HuH-7 (cell line): ENCODE measurements at places on chromosomes 2 and 18.

DNA sequence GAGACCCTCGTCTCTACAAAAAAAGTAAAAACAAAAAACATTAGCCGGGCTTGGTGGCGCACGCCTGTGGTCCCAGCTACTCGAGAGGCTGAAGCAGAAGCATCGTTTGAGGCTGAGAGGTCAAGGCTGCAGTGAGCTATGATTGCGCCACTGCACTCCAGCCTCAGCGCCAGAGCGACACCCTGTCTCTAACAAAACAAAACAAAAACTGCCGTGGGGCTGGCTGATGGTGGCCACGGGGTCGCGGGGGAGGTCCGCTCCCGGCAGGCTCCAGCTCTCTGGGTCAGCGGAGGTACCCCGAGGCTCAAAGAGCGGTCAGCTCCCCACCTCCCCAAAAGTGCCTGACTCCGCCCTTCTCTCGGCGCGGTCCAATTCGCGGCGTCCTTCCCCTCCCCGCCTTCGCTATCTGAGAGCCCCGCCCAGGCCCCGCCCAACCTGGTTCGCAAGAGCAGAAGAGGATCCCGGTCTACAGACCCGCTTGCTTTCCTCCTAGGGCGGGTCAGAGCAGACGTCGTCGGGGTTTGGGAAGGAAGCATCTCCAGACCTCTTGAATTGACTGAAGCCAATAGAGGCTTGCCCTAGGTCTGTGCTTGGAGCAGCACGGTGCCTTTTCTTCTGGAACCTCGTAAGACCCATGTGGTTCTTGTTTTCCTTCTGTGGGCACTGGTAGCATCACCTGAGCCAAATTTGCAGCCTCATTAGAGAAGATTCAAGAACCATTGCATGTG is 7.8 kb downstream of the RAX start:
- DNase-seq: no peak

GRCh38 chr18:36464126-36464651 is 166.7 kb downstream of the FHOD3 start:
- peak; percentile 12 for DNase-seq

DNA sequence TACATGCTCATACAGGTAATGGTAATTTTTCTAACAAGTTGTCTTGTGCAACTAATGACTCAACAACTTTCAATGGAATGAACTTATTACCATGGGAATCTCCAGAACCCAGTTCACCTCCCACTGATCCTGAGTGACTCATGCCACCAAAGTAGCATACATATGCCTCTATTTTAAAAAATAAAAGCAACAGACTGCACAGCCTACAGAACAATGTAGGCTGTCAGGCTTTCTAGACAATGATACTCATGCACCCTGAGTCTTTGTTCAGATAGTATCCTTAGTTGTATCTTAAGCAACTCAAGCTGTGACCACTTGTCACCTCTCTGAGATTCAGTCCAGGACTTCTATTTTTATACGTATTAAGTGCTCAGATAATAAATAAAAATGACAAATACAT is 531.0 kb upstream of the SETBP1 start:
- DNase-seq: no peak

- peak; percentile 89 for DNase-seq
Observed at GRCh38 chr18:10519999-10520935, 5.6 kb upstream of the NAPG start.

GRCh38 chr18:69689121-69689759 is 258.4 kb downstream of the CD226 start:
- no peak for DNase-seq

DNA sequence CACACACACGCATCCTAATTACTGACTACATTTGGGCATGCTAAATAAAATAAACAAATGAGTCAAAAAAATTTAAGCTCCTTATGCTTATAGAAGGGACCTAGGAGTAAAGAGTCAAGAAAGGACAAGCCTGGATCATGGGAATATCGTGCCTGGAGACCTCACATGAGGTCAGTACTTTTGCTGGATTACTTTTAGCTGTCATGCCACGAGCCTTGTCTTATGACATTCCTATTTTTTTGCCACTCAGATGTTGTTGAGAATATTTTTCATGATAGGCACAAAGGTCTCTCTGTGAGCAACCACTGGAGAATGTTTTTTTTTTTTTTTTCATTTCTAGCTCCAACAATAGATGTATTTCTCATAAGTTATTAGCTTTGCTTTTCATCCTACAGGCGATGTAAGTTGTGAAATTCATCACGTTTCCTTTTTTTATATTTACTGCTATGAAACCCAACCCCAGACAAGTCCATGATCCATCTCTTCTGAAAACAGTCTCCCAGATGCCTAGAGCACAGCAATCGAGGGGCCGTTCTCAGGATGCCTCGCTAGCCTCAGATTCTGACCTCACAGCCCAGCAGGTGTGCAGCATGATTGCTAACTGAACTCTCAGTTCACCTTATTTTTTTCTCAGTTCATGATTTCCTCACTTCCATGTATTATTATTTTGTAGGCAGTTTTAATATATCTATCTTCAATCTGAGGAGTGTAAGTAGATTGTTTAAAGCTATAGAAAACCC is 464.5 kb downstream of the IRS1 start:
- no peak for DNase-seq

DNA sequence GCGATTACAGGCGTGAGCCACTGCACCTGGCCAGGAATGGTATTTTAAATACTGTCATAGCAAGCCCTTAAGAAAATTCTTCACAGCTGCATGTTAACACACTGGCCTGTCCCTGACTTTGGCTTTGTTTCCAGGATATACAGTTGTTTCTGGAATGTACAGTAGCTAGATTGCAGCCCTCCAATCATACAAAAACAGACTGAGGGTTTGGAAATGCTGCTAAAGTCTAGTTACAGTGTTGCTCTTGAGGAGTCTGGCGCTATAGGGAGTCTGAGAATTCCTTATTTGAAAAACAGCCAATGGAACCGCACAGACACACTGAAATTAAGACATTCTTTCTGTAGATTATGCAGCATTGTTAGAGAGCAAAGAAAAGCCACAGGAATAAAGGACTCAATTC is 37.7 kb downstream of the STON1 start:
- no peak for DNase-seq

GRCh38 chr2:11540148-11540995 is 6.5 kb downstream of the GREB1 start:
- no peak for DNase-seq

DNA sequence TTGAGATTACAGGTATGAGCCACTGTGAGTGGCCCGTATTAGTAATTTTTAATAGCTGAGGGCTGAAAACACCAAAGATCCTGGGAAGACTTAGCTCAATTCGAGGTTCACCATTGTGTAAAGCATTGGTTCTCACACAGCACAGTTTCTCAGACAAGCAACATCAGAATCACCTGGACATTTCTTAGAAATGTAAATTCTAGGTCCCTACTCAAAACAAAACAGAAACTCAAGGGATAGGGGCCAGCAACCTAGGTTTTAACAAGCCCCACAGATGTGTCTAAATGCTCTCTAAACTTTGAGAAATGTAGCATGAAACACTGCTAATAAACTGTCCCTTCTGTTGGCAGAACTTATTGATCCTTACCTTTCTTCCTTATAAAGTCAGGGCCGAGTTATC is 681.2 kb downstream of the RNF144A start:
- DNase-seq: no peak

DNA sequence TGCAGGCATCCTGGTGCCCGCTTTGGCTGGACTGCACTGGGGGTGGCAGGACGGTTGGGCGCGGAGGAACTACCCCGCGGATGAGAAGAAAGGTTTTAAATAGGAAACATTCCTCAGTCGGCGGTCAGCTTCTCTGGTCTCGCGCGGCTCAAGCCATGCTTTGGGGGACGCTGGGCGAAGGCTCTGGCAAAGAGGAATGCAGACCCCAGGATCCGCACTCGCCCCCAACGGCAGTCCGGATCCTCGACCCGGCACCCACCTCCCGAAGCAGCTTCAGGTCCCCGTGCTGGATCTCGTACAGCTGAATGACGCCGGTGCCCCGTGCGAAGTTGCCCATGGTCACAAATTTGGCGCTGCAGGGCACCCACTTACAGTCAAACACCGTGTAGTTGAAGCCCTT is 686 bp upstream of the PNO1 start:
- DNase-seq: peak; percentile 23

DNA sequence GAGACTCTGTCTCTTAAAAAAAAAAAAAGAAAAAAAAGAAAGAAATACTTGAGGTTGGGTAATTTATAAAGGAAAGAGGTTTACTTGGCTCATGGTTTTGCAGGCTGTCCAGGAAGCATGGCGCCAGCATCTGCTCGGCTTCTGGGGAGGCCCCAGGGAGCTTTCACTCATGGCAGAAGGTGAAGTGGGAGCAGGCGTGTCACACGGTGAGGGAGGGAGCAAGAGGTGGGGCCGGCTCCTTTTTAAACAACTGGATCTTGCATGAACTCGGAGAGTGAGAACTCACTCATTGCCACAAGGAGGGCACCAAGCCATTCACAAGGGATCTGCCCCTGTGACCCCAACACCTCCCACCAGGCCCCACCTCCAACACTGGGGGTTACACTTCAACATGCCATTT is 30.6 kb downstream of the CYP26B1 start:
- no peak for DNase-seq

GRCh38 chr2:44171018-44171417 is 2.3 kb downstream of the PPM1B start:
- no peak for DNase-seq

DNA sequence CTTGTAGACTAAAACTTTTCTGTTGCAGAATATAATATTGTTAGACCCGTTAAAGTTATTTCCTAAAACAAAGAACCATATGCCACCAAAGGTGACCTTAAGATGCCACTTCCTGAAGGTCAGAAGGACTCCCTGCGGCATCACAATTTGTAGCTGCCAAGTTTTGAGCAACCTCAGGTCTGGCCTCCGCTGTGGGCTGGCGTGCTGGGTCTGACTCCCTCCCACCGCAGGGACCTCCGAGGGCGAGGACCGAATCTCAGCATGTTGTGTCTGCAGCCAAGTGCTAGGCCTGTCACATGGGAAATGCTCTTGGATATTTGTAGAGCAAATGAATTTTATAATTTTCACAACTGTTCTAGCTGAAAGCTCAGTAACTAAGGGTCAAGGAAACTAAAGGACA is 285.9 kb downstream of the NDUFA10 start:
- DNase-seq: no peak

GRCh38 chr2:105954891-105955290 is 210.2 kb downstream of the NCK2 start:
- DNase-seq: no peak

- no peak for DNase-seq
Observed at GRCh38 chr18:6653880-6654279, 75.6 kb upstream of the ARHGAP28 start.

GRCh38 chr2:27182346-27182745 is 29.5 kb upstream of the ATRAID start:
- DNase-seq: no peak

DNA sequence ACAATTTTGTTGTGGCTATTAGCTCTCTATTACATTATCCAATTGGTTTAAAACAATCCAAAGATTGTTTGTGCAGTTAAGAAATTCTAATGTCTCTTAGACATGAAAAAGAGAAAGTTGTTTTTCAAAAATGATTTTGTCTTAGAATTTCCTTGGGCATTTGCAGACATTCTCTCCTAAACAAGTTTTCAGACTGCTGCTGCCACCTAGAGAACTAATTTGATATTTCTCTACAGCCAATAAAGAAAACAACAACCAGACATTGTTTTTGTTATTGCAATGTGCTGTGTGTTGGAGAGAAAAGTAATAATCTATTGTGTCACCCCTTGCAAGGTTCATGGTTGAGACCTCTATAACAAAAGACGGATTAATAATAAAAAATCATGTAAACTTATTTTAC is 119.0 kb upstream of the SYT4 start:
- no peak for DNase-seq

- no peak for DNase-seq
Observed at GRCh38 chr2:235046589-235046988, 94.8 kb downstream of the SH3BP4 start.

DNA sequence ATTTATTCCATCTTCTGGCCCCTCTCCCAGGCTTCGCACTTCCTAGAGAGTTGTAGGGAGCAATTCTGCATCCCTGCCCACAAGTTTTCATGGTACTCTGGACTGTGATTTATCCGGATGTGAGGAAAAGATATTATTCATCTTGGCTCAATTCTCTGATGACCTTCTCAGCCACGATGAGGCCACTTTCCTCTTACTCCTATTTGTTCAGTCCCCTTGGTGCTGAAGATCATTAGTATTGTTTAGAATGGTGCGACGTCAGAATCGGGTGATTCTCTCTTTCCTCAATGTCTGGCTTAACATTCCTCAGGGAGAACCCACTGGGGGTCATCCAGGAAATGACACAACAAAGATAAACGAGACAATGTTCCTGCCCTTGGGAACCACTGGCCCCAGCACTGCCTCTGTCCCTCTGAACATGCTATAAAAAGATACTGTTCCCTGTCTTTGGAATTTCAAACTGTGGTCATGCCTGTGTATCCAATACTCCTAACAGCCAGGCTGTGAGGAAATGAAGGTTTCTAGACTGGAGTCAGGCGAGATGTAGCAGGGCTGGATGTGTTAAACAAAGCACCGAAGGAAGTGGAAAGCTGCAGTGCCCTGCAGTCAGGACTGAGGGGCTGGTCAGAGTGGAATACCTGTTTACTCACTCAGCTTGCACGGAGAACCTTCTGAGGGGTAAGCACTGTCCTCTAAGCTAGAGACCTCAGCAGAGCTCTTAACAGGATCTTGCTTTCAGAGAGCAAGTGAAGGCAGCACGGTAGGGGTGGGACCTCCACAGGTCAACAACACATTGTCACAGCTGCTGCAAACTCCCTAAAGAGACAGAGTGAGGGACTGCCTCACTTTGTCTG is 12.9 kb upstream of the GLI2 start:
- DNase-seq: no peak

DNA sequence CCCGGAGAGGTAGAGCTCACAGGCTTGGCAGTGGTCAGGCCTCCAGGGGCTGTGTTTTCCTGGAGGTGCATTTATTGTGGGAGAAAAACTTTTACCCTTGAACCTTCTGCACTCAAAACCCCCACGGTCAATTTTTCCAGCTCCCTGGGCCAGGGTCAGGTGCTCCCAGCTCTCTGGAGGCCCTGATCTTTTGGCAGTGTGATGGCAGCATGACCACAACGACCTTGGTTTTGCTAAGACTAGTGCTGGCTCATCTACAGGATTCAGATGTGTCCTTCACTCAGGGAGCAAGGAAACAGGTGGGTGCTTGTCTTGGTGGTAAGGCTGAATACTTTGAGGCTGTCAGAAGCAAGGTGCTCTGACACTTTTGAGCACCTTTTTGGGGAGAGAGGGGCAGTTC is 92.3 kb downstream of the CCDC93 start:
- no peak for DNase-seq

GRCh38 chr2:122077771-122078170 is 322.3 kb downstream of the TSN start:
- DNase-seq: no peak

GRCh38 chr2:230269715-230270114 is 44.2 kb downstream of the SP140 start:
- DNase-seq: no peak
